ENCODE measurements at places on chromosomes 1 and 21.

DNA sequence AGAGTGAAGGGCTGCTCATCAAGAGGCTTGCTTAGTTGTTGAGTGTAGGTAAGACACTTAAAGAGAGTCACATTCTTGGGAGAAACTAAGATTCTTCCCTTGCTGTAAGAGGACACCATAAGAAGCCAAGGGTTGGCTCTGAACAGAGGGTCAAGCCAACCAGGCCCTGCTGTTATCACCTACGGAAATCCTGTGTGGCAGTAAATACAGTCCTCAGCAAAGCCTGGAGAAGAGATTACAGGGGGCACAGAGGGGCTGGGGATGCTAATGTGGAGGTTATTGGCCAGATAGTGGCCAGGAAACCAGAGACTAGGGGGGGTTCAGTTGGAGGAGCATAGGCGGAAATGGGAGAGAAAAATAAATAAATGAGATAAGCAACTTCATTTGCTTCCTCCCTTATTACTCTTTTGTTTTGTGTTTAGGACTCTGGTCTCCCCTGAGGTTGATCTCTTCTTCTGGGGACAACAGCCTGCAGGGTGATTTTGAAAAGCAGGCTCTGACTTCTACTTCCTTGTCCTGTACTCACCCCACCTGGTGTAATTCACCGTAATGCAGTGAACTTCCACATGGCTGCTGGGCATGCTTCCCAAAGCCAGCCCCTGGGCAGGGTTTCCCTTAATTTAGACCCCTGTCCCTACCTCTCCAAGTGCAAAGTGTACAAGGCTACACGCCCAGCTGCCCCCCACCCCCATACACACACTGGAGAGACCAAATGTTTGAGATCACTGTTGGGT lies 40.9 kb downstream of the MTARC1 start:
- no peak for DNase-seq

DNA sequence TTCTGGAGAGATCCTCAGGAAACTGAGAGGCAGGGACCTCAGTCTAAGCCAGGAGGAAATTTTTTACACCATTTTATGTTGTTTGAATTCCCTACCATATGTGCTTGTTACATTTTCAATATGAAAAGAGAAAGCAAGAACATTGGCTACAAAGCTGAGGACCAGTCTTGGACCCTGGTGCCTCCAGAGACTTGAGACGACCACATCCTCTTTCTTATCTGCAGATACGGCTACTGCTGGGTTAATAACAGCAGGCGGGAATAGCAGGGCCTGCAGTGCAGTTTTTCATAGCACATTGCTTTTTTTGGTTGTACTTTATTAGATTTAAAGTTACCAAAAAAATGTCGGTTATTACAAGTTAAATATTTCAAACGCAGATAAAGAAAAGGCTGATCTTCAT lies 3.9 kb downstream of the KDM4A start:
- DNase-seq, result no peak

DNA sequence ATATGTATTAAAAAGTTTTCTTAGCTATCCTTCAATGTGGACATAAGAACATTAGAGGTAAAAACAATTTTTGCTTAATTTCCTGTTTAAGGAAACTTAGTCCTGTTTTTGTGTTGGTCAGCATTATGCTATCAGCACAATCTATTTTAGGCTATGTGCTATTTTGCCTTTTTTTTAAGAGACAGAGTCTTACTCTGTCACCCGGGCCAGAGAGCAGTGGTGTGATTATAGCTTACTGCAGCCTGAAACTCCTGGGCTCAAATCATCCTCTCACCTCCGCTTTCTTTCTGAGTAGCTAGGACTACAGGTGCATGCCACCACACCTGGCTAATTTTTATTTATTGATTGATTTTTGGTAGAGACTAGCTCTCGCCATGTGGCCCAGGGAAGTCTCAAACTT lies 199.1 kb upstream of the TMPRSS15 start:
- no peak for DNase-seq

DNA sequence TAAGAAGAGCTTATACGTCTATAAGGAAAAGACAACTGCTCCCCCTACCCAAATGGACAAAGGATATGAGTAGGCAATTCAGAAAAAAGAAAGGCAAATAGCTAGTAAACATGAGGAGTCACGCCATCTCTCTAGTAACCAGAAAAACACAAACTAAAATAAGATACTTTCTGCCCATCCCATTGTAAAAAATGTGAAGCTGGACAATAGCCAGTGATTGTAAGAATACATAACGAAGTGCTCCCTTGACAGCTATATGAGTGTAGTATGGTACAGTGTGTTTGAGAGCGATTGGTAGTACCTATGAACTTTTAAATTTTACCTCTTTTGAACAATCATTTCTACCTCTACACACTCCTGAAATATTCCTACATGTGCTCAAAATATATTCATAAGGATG lies 7.5 kb upstream of the GJA8 start:
- DNase-seq, result no peak

- DNase-seq, result no peak
These were observed 56.3 kb downstream of the MAN1C1 start for GRCh38 chr1:25672763-25673409.

DNA sequence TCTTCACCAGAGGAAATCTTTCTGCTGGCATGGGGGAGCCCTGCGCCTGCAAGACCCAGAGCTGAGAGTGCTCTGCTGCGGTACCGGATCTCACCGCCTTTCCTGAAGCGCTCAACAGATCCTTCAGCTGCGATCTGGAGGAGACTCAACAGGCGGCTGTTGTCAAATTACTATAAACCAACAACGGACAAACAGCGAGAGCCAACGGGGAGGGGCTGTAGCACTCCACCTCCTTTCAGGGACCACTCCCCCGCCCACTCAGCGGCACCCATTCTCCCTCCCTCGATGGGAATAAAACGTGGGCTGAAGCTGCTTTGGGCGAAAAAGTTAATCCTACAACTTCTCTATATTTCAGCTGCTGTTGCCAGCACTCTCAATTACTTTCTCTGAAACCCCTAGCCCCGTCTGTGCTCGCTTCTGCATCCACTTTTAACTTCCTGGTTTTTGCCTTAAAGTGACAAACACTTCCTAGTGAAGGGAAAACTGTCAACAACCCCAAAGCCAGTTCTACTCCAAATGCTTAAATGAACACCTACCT lies at the start of gene FMO5:
Gene FMO5, minus strand, starts transcription at position 147 of the 538 bp plus-strand sequence. CDS start 310 bp downstream, outside the sequence.
- peak; percentile 71 for DNase-seq

DNA sequence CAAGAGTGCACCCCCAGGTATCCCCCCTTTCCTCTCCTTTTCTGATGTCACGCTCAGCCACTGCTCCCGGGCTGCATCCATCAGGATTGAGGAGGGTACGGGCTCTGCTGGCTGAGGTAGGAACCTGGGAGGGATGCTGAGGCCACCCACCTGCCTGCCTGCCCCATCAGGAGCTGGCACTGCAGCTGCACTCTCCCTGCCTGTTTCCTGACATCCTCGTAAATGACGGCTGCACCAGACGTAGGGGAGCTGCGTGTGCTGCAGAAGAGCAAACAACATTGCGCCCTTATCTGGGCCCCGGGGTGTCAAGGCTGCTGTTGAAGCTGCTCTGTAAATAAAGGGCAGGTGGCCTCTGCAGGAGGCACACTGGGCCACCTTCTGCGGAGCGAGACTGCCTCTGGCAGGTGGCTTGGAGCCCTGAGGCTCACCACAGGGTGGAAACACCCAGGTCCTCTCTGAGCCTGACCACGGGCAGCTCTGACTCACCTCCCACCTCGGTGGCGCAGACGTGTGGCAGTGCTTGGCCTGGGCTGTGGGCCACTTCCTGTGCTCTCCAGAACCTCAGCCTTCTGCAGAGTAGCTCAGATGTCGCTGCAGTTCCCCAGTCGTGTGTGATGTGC lies 30.9 kb downstream of the SNAP47 start:
- no peak for DNase-seq

GRCh38 chr1:224430511-224431113 lies 4.0 kb downstream of the WDR26 start:
- DNase-seq, result peak; percentile 30

DNA sequence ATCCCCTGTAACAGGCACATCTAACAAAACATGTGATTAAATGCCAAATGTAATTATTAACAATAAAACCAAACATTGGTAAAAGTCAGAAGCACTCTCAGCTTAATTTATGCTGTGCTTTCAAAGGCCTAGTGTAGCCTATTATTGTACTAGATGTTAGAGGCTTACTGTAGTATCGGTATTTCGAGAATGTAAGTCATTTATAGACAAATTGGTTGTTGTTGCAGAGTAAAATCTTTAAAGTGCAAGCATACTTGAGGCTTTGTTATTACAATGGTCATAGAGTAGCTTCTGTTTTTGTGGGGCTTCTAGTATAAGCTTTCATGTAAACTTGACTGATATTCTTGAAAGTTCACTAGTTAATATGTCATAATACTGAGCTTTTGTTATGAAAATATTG lies 965.8 kb downstream of the PLA2G4A start:
- no peak for DNase-seq

DNA sequence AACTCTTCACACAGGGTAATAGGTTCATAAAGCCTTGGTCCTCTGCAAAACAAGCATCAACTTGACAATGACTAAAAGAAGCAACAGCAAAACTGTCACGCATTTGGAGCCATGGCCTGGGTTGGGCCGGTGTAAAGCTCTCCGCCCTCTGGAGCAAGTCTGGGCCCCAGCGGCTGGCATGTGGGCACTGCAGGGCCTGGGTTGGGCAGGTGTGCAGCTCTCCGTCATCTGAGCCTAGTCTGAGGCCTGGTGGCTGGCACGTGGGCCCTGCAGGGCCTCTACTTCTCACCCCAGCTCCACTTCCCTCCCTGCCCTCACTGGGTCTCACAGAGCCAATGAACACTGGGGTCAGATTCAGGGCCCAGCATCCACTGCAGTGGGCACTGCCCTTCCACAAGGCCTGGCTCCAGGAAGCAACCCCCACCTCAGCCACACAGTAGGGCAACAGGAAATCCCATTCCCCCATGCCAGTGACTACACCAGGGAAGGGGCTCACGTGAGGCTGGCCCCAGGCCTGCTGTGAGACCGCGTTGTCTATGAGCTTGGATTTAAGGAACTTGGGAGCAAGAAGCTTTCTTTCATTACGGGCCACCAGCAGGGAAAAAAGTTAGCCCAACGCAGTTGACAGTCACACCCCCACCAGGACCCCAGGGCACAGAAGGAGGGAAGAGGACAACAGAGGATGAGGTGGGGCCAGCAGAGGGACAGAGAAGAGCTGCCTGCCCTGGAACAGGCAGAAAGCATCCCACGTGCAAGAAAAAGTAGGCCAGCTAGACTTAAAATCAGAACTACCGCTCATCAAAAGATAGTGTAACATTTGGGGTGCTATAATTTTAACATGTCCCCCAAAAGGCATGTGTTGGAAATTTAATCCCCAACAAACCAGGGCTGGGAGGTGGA lies 52.7 kb downstream of the NPHP4 start:
- no peak for DNase-seq

DNA sequence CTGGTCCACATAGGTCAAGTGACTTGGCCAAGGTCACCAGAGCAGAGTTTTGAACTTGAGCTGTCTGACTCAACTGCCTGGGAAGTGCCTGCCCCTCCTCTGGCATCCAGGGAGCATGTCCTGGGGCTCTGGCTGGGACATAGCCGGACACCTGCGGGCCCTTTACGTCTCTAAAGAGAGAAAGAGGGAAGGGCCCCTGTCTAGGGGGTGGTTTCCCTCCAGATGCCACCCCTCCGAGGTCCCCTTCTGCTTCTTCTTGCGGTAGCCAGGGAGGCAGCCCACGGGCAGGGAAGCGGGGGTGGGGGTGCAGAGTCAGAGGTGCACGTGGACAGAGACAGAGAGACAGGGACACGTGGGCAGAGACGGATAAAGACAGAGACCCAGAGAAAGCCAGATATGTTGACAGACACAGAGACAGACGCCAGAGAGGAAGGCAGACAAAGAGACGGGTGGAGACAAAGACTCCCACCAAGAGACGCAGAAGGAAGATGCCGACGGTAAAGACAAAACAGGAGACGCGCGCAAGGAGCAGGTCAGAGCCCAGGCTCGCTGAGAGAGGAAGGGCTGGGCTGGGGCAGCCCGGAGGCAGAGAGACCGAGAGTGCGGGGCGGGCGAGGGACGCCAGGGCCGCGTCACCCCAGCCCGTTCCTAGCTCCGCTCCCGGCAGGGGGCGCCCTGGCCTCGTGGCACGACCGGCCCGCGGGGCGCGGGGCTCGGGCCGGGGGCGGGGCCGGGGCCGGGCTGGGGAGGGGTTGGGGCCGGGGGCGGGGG lies 458 bp upstream of the ALPL start:
- peak; percentile 66 for DNase-seq

DNA sequence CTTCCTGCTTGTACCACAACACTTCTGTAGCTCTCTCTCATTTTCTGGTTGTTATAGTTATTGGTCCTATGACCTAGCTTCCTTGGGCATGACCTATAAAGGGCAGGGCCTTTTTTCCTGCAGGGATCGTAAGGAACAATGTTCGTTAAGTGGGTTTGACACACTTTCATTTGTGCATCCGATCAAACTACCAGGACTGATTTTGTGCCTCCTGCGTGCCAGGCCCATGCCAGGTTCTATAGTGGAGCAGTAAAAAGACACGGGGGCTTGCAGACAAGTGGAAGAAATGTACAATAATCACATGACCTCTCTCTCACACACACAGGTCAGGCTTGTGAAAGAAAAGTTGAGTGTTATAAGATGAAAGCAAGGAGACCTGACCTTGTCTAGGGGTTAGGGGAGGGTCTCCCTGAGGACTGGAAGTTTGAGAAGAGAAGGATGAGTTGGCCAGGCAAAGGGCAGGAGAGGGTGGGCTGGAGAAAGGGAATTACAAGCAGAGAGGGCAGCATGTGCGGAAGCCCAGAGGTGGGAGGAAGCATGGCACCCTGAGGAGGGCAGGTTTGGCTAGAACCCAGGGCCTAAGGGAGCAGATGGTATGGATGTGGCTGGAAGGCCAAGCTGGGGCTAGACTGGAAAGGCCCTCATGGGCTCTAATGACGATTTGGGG lies 145.4 kb downstream of the GRIK3 start:
- DNase-seq, result no peak

- no peak for DNase-seq
These were observed 156.8 kb downstream of the MIS18A start for GRCh38 chr21:32122082-32122481.

- no peak for DNase-seq
These were observed 87.7 kb downstream of the MAST2 start for GRCh38 chr1:45891087-45891486.

DNA sequence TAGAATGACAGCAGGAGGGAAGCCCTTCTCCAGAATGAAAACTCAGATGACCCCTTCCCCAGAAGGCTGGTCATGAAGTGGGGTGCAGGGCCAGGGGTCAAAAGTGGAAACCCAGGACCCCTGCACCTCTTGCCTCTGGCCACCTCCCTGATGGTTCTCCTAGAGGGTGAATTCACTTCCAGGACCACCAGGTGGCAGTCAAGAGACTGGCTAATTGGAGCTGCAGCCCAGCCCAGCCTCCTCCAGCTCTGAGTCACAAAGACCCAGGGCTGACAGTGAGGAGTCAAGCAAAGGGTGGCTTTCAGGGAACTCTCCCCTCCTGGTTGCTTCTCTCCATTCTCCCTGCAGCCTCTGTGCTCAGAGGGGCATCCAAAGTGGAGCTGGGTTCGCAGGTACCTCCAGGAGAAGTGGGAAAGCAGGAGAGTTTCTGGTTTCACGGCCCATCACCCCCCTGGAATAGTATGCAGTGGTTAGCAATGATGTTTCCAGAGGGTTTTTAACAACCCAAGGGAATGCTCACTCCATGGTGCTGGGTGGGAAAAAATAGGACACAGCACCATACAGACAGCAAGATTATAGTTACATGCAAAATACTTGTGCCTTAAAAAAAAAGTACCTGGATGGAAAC lies 6.1 kb upstream of the EPHB2 start:
- DNase-seq, result peak; percentile 85

Data from muscle of back (tissue), 13 donors.